Foreskin keratinocyte (primary cell): ENCODE measurements at places on chromosomes 1 and 21.

GRCh38 chr21:42797522-42797921 is 81.8 kb downstream of the WDR4 start:
- DNase-seq, result no peak

DNA sequence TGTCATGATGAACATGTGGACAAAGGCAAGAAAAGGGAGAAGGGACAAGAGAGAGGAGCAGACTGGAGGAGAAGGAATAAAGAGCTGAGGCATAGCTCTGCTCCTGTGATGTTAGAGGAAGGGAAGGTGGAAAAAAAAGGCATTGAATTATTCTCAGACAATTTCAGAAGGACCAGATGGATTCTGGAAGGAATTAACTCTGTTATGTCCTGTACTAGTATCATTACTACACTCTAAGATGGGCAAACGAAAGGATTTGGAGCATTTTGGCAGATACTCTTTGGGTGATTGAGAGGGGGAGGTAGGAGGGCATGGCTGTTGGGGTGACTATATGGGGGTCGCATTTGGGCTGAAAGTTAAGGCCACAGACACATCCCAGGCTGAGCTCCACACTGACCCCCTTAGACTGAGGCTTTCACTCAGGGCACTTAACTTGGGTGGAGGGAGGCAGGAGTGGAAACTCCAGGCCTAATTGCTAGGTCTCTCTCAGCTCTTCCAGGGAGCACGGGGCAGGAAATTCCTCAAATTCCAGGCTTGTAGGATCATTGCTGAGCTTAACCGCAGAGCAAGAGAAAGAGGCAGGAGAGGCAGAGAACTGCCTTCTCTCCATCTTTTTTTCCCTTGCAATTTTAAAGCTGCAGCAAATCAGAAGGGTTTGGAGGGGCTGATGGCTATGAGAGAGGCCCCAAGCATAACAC is 25.9 kb downstream of the KIRREL1 start:
- peak; percentile 88 for DNase-seq

DNA sequence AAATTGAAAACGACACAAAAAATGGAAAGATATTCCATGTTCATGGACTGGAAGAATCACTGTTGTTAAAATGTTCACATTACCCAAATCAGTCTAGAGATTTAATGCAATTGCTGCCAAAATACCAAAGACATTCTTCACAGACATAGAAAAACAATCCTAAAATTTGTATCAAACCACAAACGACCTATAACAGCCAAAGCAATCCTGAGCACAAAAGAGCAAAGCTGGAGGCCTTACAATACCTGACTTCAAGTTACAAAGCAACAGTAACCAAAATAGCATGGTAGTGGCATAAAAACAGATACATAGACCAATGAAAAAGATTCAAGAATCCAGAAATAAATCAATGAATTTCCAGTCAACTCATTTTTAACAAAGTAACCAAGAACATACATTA is 1077.3 kb downstream of the KCNT2 start:
- no peak for DNase-seq

- DNase-seq, result peak; percentile 87
Observed at GRCh38 chr1:56064705-56065104, 514.7 kb downstream of the PLPP3 start.

- DNase-seq, result no peak
Observed at GRCh38 chr1:62922006-62922405, 138.1 kb downstream of the ATG4C start.

GRCh38 chr1:12515234-12515633 is 102.8 kb downstream of the DHRS3 start:
- DNase-seq, result no peak

DNA sequence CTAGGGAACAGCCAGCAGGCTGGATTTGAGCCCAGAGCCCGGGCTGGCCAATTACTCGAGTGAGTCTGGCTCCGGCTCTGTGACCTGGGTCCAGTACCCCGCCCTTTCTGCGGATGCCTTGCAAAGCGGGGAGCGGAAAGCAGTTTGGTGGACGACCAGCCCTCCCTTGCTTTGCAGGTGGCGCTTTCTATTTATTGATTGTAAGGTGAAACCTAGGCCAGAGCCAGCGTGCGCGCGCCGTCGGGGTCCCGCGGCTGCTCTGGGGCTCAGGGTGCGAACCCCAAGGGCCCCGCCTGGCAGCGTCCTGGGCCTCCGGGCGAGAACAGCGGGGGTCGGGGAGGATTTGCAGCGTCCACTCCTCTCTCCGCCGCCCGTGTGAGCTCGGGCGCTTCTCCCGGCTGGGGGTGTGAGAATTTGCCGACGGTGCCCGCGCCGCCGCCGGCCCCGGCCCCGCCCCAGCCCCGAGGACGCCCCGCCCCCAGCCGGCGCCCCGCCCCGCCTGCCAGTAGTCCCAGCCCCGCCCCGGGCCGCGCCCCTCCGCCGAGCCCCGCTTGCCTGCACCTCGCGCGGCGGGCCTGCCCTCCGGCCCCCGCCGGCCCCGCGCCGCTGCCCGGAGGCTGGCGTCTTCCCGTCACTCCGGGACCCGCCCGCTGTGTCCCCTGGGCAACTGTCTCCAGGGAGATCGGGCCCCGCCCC is 37.6 kb downstream of the PIK3CD start:
- DNase-seq, result no peak

- peak; percentile 73 for DNase-seq
Observed at GRCh38 chr1:3504151-3504821, 49.8 kb downstream of the ARHGEF16 start.

- DNase-seq, result peak; percentile 22
Observed at GRCh38 chr1:119974013-119974412, 77.7 kb upstream of the ADAM30 start.

- DNase-seq, result no peak
Observed at GRCh38 chr1:52424813-52425212, 20.4 kb downstream of the PRPF38A start.

DNA sequence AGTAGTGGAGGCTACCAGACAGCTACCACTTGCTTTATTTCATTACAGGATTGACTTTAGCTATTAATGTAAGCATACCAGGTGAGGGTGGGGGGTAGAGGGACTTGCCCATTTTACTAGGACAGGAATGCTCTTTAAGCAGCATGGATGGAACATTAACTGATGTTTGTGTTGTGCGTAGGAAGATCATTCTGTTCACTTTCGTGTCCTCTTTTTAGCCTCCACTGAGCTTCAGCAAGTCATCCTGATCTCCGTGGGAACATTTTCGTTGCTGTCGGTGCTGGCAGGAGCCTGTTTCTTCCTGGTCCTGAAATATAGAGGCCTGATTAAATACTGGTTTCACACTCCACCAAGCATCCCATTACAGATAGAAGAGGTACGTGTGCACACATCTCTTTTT is 29.3 kb downstream of the IFNGR2 start:
- no peak for DNase-seq

GRCh38 chr1:169009666-169010065 is 96.8 kb upstream of the ATP1B1 start:
- no peak for DNase-seq

GRCh38 chr1:30052178-30052577 is 671.2 kb downstream of the MATN1 start:
- DNase-seq, result no peak

DNA sequence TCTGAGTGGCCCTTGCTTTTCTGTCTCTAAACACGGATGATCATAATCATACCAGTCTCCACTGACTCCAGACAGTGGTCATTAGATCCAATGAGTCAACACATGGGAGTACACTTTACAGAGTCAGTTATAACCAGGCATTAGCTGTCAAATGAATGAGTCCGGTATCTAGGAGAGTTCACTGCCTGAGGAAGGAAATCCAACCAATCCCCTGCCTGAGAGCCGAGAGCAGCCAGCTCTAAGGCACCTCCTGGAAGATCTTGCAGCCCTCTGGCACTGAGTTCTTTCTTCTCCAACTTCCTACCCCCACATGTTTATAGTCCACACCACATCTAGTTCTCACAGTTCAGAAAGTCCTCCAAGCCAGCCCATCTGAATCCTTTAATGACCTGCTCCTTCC is 29.4 kb upstream of the RBM15 start:
- DNase-seq, result no peak
